ENCODE measurements at places on chromosomes 1 and 21.
A peak's percentile ranks its signal among the peaks of the same experiment; 100 is the strongest.

DNA sequence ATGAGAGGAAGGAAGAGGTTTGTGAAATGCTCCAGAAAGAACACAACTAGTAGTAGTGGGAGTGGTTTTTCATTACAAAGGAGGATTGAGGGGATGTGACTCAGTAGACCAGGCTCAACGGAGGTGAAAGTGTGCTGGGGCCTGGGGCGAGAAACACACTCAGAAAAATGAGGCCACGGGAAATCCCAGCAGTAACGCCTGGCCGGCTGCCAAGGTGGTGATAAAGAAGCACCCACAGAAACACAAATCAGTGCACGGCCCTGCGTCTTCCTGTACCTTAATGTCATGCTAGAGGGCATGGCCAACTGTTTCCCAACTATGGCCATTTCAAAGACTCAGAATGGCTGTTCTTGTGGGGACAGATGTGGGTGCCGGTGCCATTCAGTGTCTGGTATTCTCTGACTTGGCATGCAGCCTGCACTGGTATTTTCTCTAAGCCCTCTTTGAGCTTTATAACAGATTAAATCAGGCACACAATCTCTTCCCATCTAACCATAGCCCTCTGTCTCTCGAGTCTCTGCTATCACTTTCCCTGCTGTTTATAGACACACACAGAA lies 38.2 kb downstream of the URB2 start:
- DNase-seq = peak; percentile 79

- no peak for DNase-seq
These were observed 1.8 kb upstream of the DMBX1 start for GRCh38 chr1:46487818-46488218.

DNA sequence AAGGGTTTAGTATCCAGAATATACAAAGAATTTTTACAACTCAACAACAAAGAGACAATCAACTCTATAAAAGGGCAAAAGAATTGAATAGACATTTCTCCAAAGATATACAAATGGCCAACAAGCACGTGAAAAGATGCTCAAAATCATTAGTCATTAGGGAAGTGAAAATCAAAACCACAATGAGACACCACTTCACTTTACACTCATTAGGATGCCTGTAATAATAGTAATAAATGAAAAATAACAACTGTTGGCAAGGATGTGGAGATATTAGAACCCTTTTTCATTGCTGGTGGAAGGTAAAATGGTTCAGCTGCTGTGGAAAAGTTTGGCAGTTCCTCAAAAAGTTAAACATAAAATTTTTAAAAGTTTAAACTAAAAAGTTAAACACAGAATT lies 7.0 kb upstream of the ABCD3 start:
- no peak for DNase-seq

GRCh38 chr1:179476484-179476883 lies 99.3 kb downstream of the NPHS2 start:
- no peak for DNase-seq

DNA sequence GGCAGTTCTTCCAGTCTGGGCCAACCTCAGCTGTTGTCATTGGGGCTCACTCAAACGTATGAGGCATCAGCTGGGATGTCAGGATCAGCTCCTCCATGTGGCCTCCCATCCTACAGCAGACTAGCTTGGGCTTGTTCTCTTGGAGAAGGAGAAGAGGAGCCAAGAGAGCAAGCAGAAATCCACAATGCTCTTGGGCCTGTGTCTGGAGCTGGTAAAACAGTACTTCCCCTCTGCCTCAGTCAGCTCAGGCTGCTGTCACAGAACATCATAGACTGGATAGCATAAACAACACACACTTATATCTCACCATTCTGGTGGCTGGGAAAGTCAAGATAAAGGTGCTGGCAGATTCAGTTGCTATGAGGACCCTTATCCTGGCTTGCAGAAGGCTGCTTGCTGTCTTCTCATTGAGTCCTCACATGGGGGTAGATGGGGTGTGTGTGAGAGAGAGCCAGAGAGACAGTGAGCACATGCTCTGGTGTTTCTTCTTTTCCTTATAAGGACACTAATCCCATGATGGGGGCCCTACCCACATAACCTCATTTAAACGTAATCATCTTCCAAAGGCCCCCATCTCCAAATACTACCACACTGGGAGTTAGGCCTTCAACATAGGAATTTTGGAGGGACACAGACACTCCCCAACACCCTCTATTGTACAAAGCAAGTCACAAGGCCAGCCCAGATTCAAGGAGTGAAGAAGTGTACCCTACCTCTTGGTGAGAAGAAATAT lies 16.3 kb upstream of the DNAJC6 start:
- no peak for DNase-seq

DNA sequence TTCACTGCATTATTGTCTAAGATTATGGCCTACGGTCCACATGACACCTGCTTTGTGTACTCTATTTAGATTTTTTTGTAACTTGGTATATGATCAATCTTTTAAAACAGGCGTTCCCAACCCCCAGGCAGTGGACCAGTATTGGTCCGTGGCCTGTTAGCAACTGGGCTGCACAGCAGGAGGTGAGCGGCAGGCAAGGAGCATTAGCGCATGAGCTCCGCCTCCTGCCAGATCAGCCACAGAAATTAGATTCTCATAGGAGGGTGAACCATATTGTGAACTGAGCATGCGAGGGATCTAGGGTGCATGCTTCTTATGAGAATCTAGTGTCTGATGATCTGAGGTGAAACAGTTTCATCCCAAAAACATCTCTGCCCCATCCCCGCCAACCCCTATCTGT lies 228.4 kb upstream of the NR5A2 start:
- DNase-seq = no peak

DNA sequence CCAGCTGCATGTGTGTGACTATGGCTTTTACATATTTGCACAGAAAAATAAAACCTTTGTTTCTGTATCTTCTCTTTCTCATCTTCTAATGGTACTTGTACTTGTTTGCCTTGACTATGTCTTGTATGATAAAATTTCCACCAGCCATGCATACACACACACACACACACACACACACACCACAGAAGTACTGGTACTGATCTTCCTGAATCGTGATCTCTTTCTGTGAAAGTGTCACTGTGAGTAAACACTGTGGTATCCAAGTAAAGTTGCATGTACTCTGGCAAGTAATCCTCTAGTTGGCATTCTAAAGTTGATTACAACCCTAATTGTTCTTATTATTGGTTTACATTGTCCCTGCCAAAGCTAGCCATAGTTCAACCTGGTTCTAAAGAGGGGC lies 176.7 kb downstream of the CRB1 start:
- no peak for DNase-seq

DNA sequence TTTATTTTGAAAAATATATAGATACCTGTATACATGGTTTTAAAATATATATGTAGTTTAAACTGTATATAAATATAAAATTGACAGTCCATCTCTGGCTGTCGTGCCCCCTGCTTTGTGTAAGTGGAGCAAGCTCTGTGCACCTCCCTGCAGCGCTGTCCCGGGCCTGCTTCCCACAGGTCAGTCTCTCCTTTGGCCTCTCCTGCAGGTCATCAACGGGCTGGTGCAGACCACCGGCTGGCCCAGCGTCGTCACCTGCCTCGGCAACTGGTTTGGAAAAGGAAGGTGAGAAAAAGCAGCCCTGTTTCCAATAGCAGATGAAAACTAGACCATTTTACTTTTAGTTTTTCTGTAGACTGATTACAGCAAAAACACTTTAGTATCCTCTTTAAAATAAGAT lies 28.5 kb downstream of the SLC37A1 start:
- DNase-seq = no peak

- DNase-seq = no peak
These were observed 25.0 kb downstream of the ABCA4 start for GRCh38 chr1:94095744-94096469.

DNA sequence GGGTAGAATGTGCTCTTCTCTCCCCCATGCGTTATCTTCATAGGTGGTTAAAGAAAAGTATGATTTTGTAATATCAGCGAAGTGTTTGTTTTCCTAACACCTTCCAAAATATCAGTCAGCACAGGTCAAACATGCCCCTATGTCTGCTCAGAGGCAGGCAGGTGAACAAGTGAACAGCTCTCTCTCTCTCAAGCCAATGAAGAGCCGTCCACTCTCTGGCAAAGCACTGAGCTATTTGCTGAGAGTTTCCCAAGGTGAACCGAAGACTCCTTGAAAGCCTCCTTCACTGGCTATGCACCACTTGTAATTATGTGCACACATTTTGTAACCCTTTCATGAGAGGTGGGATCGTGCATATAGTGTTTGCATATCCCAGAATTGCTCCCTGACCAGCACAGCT lies 47.7 kb downstream of the ST6GALNAC3 start:
- DNase-seq = no peak

DNA sequence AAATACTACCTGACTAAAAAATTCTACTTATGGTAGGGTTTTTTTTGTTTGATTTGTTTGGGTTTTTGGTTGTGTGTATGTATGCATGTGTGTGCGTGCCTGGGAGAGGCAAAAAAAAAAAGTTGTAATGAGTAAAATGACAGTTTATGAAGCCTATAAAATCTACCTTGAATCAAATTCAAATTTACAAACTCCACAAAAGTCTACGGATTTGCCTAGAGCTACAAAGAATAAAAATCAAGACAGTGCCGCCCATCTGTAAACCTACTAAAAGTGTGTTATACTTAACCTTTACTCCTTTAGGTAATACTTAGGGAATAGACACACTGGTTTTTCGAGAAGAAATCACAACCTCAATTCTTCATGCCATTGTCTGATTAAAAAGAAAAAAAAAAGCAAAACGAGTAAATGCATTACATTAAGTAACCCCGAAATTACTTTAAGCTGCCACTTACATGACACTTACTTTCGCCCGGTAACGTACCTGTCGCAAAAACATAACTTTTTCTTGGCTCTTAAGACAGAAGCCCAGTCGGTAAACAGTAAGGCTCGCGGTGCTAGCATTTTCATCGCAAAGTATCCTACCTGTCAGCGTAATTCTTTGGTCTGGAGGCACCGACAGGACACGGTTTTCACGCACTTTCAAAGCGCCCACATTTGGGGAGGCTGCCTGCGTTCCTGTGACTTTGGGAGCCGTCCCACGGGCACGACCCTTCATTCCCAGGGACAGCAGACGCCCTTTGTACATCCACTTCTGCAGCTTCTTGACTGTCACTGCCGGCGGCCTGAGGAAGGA lies 951 bp downstream of the SYDE2 start:
- no peak for DNase-seq

All from stimulated activated naive CD8-positive, alpha-beta T cell treated with anti-CD3 and anti-CD28 coated beads, Interleukin-15, amount 100 ng/mL, for 72 hours (primary cell).